Activated naive CD4-positive, alpha-beta T cell (primary cell): ENCODE measurements at places on chromosomes 4 and X.

DNA sequence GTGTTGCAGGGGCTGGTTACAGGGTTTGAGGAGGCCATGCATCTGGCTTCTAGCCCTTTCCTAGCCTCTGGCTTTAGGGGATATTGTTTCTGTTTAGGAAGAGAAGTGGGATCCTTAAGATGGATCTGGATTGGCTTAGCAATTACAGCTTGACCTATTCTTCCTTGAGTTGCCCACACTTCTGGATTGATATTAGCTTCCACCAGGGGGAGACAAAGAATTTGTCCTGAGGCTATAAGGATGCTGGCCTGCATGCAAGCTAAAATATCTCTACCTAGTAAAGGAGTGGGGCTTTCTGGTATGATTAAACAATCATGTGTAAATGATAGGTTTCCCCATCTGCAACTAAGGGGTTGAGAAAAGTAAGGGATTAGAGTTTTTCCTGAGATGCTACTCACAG, 117.2 kb downstream of the TEX13C start:
- DNase-seq, result no peak

GRCh38 chrX:39204945-39205344, 403.7 kb downstream of the MID1IP1 start:
- no peak for DNase-seq

DNA sequence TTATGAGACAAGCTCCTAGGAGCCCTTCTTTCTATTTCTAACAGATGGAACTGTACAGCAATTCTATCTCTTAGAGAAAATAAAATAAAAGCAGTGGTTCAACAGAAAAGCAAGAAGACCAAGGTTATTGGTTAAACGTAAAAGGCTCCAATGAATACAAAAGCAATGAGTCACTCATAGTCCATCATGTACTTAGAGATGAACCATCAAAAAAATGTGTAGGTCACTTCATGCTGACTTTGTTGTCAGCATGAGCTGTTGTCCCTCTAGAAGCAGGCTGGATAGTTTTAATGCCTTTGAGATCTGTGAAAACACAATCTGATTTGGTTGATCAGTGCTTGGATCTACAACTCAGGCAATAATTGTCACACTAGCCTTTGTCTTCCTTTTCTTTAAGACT, 378.6 kb upstream of the ANXA10 start:
- DNase-seq, result no peak

DNA sequence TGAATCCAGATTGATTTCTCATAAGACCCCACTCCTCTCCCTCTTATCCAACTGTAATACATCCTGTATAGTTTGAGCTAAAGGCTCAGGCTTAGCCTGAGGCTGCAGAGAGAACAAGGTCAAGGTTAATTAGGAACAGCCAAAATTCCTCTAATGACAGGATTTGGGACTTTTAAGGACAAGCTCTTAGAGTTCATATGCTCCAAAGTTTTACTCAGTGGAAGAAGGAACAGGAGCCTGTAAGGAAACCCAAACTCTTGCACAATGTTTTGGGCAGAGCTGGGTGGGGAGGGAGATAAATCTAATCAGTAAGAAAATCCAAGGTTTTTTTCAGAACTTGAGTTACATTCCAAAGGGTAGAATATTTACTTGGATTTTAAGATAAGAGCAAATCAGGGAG, 238.8 kb downstream of the QDPR start:
- DNase-seq, result no peak

DNA sequence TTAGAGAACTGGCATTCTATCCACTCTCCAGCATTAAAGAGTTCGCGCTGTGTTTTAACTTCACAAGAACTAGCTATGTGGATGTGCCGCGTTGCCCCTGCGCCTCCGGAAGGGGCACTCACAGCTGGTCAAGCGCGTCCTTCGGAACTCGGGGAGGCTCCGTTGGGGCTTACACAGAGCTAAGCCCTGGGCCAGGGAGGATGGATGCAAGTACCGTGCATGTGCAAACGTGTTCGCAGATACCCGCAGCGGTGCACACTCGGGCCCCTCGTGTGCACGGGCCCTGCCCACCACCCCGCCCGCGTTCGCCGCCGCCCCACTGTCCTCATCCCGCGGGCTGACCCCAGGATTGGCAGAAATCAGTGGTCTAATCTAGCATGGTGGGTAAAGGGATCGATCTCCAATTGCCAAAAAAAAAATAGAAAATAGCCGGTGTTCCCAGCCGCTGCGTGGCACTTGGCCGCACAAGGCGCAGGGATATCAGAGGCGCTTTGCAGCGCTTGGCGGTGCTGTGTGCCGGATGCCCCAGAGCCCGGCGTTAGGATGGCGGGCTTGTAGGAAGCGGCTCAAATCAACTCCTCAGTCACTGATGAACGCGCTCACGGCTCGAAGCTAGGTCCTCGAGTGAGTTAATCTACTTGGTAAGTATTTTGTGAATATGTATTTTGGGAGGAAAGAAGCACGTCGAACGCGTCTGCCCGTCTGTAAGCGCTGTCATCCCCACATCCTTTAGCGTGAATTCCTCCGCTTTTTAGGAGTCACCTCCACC, 989 bp upstream of the PCDH10 start:
- no peak for DNase-seq

GRCh38 chr4:138051157-138051556, 191.0 kb downstream of the SLC7A11 start:
- DNase-seq, result no peak
